Right ventricle myocardium superior (tissue), 1 donor: ENCODE measurements at places on chromosomes 1 and 21. TPM values are rescaled to one million over a fixed set of nuclear protein-coding genes. Genes with fewer than 3 reads are reported as not detected.
A peak's percentile ranks its signal among the peaks of the same experiment; 100 is the strongest.

DNA sequence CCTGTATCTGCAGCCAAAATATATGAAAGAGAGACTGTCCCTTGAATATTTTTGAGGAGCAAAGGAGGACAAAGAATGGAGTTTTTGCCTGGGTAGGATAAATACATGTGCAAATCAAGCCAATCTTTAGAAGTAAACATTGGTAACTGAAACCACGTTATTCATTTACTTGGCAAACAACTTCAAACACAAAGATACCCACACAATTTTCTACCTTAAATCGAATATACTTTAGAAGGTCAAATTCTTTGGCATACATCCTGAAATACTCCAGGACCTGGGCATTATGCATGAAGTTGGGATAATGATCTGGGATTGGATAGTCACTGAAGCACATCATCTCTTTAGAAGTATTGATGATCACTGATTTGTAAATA, 9.6 kb downstream of the FMO5 start:
- DNase-seq = no peak

DNA sequence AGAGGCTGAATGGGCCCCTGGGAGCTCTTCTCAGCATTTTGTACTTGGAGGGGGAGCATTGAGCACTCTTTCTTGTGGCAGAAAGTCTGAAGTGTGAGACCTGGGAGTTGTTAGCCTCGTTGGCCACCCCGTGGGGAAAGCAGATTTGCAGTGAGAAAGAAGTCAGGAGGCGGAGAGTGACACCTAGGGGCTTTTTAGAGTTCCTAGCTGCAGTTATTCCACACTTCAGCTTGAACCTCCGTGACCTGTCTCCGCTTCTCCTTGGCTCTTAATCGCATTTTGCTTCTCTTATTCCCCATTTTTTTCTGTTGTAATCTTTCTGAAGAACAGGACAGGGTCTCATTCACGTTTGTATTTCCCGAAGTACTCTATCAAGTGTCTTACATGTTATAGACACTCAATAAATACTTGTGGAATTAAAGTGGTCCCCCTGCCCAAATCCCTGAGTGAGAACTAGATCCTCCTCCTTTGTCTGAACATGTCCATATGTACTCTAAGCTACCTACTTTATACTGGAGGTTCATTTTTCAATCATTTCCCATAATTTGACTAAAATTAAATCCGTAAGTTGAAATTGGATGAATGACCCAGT, 14.5 kb upstream of the C1orf141 start:
- no peak for DNase-seq

LACTBL1 gene
- total RNA-seq = not detected

SPATA21 gene
- not detected for total RNA-seq

DNA sequence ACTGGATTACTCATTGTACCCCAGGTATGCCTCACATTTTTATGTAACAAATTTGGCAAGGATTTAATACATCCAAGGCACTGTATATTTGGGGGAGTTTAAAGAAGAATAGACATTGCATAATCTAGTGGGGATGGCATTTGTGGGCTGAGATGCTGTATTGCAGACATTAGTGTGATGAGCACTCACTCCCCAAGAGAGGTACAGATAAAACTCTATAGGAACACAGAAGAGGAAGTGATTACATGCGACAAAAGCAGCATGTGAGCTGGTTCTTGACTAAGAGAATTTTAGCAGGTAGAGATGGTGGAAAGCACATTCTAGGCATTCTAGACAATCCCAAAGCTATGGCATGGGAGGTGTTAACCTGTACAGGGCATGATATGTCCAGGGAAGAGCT, 24.2 kb upstream of the CDC14A start:
- DNase-seq = no peak

DNA sequence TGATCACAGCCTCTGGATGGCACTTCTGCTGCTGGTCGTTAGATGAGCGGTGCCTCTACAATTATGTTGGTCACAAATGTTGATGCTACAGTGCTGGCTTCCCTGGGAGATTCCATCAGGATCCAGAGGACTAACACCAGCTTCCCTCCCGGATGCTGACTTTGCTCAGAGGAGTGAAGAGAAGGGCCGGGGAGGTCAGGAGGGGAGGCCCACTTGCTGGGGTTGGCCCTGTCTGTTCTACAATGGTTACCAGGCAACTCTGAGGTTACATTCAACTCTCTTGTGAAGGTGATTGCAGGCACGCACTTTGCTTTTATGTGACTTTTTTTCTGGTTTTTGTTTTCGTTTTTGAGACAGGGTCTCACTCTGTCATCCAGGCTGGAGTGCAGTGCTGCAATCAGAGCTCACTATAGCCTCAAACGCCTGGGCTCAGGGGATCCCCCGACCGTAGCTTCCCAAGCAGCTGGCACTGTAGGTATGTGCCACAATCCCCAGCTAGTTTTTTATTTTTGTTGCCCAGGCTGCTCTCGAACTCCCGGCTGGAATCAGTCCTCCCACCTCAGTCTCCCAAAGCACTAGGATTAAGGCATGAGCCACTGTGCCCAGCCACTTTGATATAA, 112.5 kb downstream of the ADSS2 start:
- no peak for DNase-seq

DNA sequence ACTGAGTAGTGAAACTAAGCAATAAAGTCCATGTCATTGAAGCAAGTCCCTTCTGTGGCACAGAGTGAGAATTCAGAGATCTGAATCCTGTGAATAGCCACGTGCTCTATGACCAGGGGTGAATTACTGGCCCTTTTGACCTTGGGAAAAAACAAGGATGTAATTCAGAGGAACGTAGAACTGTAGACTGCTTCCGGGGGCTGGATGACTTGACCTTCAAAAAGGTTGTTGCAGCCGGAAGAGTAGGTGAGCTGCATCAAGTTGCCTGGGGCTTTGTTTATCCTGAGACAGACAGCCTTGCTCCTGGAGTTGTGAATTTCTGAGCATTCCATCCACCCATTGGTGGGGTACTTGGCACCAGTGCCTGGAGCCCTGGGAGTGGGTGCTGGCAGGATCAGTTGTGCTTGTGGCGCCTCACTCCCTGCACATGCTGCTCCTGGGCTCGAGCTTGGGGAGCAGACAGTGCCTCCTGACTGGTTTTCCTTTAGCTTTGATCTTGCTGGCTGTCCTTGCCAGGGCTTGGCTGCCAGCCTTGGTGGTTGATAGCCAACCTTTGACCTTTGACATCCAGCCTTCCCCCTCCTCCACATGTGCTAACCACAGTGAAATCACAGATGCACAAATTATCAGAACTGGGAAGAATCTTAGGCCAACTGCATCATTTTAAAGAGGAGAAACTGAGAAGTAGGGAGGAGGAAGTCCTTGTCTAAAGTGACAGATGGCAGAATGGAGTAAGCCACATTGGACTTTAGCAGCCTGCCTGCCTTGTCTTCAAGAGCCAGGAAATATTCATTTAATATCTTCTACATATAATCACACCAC, 16.2 kb upstream of the MYOG start:
- DNase-seq = no peak

ECM1 gene
- 16.7 TPM for total RNA-seq

- no peak for DNase-seq
Observed at GRCh38 chr1:201191653-201192260, 1.1 kb downstream of the IGFN1 start.

GPX7 gene
- total RNA-seq = 3.9 TPM

GRCh38 chr1:228804640-228805413, 69.5 kb downstream of the RHOU start:
- DNase-seq = no peak

GRCh38 chr21:45457161-45457831, 52.3 kb downstream of the COL18A1 start:
- DNase-seq = peak; percentile 34

- DNase-seq = peak; percentile 57
Observed at GRCh38 chr21:38472412-38473108, 25.7 kb downstream of the ERG start.

- DNase-seq = no peak
Observed at GRCh38 chr1:94004924-94005323, 95.7 kb upstream of the GCLM start.

DNA sequence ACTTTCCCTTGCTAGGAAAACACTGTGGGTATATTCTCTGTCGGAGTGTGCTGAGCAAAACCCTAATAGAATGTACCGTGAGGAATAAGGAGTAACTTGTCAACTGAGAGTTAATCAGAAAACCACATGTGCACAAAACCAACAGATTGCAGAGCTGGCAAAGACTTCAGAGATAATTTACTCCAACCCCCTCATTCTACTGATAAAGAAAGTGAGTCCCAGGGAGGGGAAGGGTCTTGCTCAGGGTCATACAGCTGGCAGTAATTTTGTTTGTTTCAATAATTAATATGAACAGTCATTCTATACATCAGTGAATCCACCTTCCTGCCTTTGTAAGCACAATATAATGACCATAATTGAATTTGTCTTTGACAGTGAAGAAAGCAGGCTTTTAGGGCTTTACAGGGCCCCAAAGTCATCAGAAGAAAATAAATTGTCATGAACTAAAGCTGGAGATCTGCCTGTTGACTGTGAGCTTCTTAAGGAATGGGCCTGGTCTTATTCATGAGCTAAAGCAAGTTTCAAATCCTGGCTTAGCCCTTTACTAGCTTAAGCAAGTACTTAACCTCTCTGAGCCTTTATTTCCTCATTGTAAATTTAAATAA, 67.2 kb upstream of the HOOK1 start:
- no peak for DNase-seq

DNA sequence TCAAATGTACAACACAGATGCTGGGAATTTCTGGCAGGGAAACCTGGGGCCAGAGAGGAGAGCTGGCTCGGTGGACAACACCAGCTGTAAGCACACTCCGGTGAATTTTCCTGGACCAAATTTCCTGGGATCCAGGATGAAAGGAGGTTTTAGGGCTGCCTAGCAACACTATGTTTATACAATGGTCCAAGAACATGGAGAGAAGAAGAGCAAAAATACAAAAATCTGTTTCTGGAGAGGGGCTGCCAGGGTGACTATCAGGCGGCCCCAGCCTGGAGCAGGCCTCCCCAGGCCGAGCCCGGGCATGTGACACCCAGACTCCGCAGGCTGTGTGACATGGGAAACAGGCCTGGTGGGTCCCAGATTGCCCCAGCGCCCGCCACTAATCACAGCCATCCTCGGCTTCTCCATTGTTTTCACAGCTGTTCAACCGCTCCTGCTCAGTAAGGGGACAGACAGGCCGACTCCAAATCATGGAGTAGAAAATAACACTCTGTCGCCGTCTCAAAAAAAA, 336.0 kb upstream of the NFIA start:
- peak; percentile 40 for DNase-seq

GRCh38 chr1:81008293-81008692, 792.4 kb upstream of the ADGRL2 start:
- DNase-seq = no peak

DNA sequence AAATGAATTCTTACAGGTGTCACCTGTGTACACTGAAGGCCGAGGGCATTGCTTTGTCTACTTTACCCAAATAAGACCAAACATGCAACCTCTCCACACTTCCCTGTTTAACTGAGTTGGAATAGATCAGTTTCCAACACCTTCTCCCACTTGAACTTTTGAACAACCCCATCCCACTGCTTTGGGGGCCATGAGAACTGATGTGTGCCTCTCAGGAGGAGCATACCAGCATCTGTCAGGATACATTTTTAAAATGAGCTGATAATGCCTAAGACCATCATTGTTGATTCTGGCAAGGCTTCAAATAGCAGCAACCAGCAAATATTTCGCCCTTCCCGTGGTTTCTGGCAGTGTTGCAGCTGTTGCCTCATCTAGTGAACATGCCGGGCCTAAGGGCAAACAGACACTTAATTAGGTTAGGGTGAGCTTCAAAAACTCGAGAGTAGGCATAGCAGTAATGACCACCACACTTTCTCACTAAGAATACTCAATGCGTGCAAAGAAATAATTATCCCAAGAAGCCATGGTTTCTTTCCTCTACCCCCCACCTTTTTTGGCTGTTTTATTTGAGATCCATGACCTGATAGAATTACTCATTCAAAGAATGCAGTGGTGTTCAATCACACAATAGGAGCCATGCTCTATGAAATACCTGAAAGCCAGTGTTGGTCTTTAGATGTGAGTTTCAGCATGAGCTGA, 63.7 kb downstream of the MAP10 start:
- DNase-seq = peak; percentile 53

SIM2 gene
- total RNA-seq = not detected

ZNF648 gene
- total RNA-seq = not detected

DNA sequence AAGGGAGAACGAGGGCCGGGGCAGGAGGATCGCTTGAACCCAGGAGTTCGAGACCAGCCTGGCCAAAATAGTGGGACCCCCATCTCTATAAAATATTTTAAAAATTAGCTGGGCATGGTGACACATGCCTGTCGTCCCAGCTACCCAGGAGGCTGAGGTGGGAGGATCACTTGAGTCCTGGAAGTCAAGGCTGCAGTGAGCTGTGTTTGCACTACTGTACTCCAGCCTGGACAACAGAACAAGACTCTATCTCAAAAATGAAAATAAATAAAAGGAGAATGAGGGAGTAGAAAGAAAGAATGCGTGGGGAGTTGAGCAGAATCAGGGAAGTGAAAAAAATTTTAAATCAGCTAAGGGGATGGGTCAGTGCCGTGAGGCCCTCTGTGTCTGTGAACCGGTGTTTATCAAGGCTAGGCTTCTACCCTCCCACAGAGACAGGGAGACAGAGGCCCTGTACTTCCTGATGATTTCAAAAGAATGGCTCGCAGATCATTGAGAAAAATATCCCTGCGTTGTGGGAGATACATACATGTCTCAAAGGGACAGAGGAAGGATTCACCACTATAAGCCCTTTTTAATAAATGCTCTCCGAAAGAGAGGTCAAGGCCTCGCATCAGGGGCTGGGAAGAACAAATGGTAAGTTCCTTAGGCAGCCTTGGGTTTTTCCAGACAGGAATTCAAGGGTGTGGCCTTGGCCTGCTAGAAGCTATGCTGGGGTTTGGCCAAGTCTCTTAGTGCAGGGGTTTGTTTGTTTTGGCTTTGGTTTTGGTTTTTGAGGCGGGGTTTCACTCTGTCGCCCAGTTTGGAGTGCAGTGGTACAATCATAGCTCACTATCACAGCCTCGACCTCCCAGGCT, 20.7 kb downstream of the IL10RB start:
- peak; percentile 61 for DNase-seq

DNA sequence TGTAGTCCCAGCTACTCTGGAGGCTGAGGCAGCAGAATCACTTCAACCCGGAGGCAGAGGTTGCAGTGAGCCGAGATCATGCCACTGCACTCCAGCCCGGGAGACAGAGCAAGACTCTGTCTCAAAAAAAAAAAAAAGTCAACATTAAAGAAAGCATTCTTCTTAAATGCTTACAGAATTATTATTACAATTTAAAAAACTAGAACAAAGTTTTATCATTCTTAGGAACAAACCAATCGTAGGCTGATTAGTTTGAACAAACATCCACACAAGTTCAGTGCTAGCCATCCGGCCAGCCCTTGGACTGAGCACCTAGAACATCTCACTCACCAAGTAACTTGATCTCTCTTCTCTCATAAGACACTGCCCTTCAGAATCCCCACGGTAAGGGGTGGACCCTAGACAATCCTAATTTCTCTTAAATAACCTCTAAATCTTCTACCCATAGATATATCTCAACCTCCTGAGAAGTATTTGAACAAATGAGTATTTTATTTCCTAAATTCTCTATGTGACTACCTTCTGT, 16.0 kb downstream of the JAK1 start:
- no peak for DNase-seq

MYBPH gene
- not detected for total RNA-seq

GRCh38 chr1:194004146-194004545, 817.7 kb upstream of the B3GALT2 start:
- no peak for DNase-seq
